ENCODE measurements at places on chromosomes 5 and 9.

DNA sequence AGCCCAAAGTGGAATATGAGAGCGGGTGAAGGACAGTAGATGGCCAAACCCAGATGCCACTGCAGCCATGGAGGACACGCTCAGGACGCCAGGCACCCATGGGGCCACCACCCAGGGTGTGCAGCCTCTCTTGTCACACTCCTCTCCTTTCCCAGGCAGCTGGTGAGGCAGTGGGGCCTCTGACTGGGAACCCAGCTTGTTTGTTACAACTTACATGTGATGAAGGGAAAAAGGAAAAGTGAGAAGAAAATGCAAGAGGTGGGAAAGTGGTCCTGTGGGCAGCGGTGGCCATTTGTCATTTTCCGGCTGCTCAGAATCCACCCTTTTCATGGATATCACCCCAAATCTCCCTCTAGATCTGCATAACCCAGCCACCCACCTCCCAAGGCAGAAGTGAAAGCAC is 62.7 kb upstream of the UNC5A start:
- DNase-seq, result no peak

- no peak for DNase-seq
Measured at GRCh38 chr5:153515301-153515700, 24.8 kb downstream of the GRIA1 start.

DNA sequence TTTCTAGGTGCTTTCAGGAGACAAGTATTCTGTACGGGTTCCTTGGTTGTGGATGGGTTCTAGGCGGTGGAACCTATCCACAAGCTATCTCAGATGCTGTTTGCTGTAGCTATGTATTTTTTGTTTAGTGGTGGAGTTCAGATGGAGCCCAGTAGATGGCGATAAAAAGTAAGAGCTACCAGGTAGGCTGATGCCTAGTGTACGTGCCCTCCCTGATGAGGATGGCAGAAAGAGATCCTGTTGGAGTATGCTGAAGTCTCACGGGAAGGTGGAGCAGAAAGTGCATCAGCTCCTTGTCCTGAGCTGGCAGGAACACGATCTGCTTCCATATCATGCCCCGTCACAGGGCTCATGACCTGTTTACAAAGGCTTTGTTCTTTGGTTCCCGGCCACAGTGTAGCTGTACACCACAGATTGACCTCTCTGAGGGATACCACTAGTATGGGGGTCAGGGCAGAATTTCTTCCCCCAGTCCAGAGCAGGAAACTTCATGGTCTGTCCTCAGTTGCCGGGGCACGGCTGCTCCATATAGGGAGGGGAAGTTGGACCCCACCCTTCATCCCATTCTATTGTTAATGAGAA is 12.6 kb upstream of the UGT3A2 start:
- DNase-seq, result no peak

DNA sequence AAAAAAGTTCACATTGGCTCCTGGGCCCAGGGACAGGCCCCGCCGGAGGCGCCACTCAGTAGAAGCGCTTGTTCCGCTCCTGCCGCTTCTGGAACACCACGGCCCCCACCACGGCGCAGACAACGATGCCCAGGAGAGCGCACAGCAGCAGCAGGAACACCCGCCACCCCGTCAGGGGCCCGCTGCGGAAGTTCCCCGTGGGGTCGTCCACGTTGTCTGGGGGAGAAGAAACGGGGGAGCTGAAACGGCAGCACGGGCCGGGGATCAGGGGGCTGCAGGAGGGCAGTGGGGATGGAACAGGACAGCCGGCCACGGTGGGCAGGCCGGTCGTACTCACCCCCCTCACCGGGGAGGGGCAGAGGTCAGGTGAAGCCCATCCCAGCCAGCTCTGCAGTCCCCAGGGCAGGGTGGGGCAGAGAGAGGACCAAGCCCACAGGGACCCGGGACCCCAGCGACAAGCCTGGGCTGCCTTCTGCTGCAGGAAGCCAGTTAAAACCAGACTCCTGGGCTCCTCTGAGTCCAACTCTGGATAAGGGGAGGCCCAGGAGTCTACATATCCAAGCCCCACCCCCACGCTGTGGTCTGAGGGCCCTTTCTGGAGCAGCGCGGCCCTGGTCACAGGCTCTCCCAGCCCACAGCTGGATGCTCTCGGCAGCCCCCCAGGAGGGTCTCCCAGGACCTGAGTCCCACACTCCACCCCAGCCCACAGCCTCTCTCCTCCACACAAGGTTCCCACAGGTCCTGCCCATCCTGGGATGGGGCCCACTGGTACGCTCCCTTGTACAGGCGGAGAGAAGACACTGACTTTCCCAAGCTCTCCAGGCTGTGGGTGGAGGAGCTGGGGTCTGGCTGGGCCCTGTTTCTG is 19.2 kb downstream of the LMAN2 start:
- no peak for DNase-seq

GRCh38 chr5:174303437-174304045 is 258.0 kb downstream of the NSG2 start:
- no peak for DNase-seq

DNA sequence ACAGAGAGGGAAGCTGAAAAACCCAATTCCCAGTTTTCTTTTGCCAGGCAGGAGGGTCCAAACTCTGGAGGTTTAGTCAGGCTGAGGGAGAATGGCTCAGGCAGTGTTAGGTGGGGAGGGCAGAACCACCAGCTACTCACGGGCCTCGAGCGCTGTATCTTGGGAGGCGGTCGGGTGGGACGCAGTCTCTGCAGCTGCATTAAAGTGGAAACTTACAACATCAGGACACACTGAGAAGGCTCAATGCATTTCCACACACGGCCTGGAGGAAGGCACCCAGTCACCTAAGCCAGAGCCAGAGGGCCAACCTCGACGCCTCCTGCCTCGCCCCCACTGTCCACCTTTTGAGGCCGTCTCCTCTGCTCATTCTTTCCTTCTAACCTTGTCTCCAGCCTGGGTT is 55.6 kb downstream of the CRB2 start:
- DNase-seq, result no peak

GRCh38 chr5:157965989-157966388 is 107.0 kb upstream of the CLINT1 start:
- no peak for DNase-seq

DNA sequence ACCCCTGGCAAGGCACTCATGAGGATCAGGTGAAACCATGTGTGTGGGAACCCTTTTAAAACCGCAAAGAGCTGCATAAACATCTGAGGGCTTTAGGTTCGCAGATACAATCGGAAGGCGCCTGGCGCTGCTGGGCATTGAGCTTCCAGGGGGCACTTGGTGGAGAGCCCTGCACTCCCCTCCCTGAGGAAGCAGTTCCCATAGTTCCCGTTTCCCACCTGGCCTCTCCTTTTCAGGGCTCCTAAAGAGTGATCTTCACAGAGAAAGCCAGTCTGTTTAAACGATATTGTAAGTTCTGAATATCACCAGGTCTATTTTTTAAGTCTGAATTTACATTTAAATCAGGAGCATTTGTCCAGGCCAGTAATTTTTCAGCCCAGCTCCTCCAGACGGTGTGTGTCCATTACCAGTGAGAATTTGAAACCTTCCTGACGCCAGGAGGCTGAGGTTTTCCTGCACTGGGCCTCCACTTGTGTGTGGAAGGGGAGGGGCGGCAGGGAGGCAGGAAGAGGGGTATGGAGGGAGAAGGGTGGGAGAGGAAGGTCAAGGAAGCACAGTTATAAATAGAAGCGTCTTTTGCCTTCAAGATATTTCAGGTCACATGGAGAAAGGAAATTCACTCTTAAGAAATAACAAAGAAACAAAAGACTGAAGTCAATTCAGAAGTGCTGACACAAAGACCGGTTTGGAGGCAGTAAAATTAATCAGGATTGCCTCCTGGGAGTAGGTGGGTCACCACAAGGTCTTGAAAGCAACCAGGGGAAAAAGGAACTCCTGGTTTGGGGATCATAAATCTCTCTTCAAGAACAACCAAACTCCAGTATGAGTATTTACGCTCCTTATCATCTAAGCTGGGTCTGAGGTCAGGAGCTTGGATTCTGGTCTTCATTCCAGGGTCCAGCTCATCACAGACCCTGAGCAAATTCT is 14.3 kb upstream of the MGAT1 start:
- DNase-seq, result no peak

- no peak for DNase-seq
Measured at GRCh38 chr5:64417390-64417789, 88.4 kb upstream of the RGS7BP start.

- DNase-seq, result no peak
Measured at GRCh38 chr9:127102176-127102575, 20.3 kb downstream of the ANGPTL2 start.

- no peak for DNase-seq
Measured at GRCh38 chr5:123753937-123754891, 242.2 kb downstream of the CSNK1G3 start.

DNA sequence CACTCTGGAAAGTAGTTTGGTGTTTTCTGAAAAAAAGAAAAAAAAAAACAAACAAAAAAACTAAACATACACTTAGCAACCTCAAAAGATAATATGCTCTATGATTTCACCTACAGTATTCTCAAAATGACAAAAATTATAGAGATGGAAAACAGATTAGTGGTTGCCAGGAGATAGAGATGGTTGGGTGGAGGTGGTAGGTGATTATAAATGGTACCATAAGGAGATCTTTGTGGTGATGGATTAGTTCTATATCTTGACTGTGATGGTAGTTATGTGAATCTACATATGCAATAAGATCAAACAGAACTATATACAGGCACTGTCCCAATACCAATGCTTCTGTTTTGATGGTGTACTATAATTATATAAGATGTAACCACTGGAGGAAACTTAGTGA is 32.0 kb downstream of the PTBP3 start:
- DNase-seq, result no peak

- no peak for DNase-seq
Measured at GRCh38 chr5:147559749-147560148, 49.9 kb upstream of the DPYSL3 start.

DNA sequence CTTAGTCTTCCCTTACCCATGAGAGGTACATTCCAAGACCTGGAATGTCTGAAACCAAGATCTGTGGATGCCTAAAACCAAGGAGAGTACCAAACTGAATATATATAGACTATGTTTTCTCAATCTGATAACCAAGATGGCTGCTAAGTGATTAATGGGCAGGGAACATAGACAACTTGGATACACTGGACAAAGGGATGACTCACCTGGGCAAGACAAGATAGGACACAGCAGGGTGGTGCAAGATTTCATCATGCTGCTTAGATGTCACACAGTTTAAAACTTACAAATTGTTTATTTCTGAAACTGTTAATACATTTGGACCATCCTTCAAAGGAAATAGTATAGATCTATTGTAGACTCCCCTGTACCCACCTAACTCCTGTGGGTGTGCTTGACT is 130.9 kb downstream of the HTR1A start:
- no peak for DNase-seq

GRCh38 chr5:135430135-135430437 is 17.1 kb downstream of the DCANP1 start:
- no peak for DNase-seq

- no peak for DNase-seq
Measured at GRCh38 chr5:136810261-136810801, 445.0 kb upstream of the TRPC7 start.

DNA sequence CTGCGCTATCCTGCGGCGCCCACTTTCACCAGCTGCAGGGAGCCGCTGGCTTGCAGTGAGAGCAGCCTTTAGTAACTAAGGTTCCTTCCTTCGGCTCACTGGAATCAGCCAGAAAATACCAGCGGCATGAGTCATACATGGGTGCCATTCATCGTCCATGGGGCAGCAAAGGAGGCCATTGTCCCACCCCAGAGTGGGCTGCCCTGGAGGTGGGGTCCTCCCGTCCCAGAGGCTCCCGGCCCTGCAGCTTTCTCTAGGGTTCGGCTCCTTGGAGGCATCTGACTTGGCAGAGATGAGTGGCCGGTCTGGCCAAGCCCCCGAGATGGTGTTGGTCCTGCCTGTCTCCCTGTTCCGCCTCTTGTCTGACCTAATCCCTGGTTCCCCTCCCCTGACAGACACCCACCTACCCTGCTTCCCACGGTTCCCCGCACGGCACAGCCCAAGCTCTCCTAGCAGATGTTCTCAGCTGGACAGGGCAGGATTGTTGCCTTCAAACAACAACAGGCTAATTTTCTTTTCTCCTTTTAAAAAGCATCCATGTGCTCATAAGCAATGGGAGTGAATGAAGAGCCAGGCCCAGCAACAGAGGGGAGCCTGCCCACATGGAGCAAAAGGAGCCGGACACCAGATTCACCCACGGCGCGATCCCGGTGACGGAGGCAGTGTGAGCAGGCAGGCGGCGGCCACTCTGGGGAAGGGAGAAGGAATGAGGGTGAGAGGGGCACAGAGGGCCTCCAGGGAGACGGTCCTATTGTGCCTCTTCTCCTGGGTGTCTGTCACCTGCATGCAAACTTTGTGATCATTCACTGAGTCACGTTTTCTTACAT is 97.0 kb upstream of the COL5A1 start:
- no peak for DNase-seq

- DNase-seq, result no peak
Measured at GRCh38 chr5:19369048-19369447, 619.0 kb downstream of the CDH18 start.

- no peak for DNase-seq
Measured at GRCh38 chr9:122031776-122032175, 61.3 kb downstream of the TTLL11 start.

DNA sequence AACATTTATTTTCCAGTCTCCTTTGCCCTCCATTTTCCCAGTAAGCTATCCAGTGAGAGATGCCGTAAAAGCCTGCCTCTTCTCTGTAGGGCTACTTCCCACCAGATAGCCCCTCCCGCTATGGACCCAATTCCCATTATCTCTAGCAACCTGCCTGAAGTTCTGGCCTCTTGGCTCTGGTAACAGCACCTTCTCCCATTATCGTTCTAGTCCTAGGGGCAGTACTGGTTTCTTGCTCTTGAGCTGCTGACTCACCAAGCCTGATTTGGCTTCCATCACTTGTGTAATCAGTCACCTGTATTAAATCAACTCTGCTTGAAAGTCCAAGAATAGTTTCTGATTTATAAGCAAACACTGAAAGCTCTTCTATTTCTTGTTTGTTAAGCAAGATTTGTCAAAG is 42.8 kb upstream of the PARP8 start:
- DNase-seq, result no peak

GRCh38 chr9:85130260-85130659 is 460.7 kb downstream of the NTRK2 start:
- no peak for DNase-seq

DNA sequence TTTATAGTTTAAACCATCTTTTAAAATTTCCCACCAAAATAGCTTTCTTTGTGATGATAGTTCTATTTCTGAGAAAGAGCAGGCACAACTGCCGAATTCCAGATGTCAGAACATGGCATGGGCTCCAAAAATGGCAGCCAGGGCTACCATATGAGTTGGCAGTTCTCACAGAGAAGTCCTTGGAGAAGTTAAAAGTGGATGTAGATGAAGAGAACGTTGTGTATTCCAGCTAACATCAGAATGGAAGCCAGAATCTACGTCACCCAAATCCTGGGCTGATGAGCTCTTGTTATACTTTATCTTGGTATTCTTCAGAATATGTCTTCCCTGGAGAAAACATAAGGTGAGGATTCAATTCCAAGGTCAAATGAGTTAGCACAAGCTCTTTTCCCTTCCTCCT is 66.9 kb upstream of the BASP1 start:
- DNase-seq, result no peak

- no peak for DNase-seq
Measured at GRCh38 chr5:127876384-127876783, 173.2 kb downstream of the CCDC192 start.
